ENCODE measurements at places on chromosomes 6 and 20.

GRCh38 chr20:63567386-63568169 lies 6.5 kb downstream of the HELZ2 start:
- H3K27me3 ChIP-seq = no peaks in the 10 kb centered on the region
- H3K4me1 ChIP-seq = no peaks in the 10 kb centered on the region
- H3K27ac ChIP-seq = no peak overlapping the region

- no peak overlapping the region for H3K4me3 ChIP-seq
- no peaks in the 10 kb centered on the region for H3K4me1 ChIP-seq
- H3K36me3 ChIP-seq = no peaks in the 10 kb centered on the region
- DNase-seq = no peak
Observed at GRCh38 chr20:15252304-15252703, 914.9 kb upstream of the FLRT3 start.

DNA sequence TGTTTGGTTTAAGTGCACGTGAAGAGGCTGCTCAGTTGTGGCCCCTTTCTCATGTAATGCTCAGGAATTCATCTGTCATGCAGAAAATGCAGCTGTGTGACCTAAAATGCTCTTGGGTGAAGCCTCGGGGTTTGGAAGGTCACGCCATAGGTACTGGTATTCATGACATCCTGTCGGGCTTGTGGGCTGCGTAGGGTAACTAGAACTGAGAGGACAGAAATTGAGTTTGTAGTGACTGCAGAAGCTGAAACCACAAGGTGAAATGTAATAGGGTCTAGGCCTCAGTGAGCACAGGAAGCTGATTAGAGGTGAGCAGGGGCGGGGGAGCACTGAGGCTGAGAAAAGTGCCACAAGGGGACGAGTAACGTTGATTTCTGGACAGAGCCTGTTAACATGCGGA lies 128.8 kb downstream of the SOBP start:
- no peak for DNase-seq
- no peak overlapping the region for H3K4me3 ChIP-seq
- no peak overlapping the region for H3K27ac ChIP-seq
- H3K36me3 ChIP-seq = no peaks in the 10 kb centered on the region

GRCh38 chr6:16654701-16655100 lies 106.6 kb downstream of the ATXN1 start:
- DNase-seq = no peak
- H3K27ac ChIP-seq = no peak overlapping the region
- H3K36me3 ChIP-seq = no peaks in the 10 kb centered on the region
- H3K4me1 ChIP-seq = no peaks in the 10 kb centered on the region

GRCh38 chr20:21397341-21398108 lies at the start of gene NKX2-4:
Gene NKX2-4, minus strand, starts transcription at chr20:21397526. Its CDS starts 127 bp downstream, at chr20:21397399.
- H3K4me3 ChIP-seq = peak within 1 kb of the TSS; percentile 19
- H3K4me1 ChIP-seq = no peaks in the 10 kb centered on the region
- no peak within 1 kb of the TSS for H3K27ac ChIP-seq
- no peak for DNase-seq
- peaks cover 86% of the 10 kb centered on the region for H3K27me3 ChIP-seq
- no peaks in the 10 kb centered on the region for H3K36me3 ChIP-seq

GRCh38 chr20:48201885-48202284 lies 416.6 kb upstream of the SULF2 start:
- DNase-seq = no peak
- no peak overlapping the region for H3K27ac ChIP-seq
- no peaks in the 10 kb centered on the region for H3K4me1 ChIP-seq
- no peaks in the 10 kb centered on the region for H3K36me3 ChIP-seq

DNA sequence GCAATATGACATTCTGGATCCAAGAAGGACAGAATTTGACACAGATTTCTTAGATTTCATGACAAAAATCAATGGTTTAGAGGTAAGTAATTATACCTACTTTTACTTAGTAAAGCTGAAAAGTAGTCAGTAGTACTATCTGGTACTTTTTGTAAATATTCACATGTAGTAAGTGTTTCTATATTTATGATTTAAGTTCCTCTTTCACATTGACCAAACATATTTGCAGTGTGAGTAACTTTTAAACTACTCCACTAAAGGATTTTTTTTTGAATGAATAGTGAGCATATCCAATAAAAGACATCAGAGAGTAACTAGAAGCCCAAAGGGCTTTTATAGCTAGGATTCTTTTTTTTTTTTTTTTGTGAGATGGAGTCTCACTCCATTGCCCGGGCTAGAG lies 60.8 kb downstream of the DNAH8 start:
- no peaks in the 10 kb centered on the region for H3K27me3 ChIP-seq
- H3K36me3 ChIP-seq = no peaks in the 10 kb centered on the region
- H3K4me3 ChIP-seq = no peak overlapping the region
- no peak for DNase-seq
- H3K27ac ChIP-seq = no peak overlapping the region

GRCh38 chr6:110554966-110555460 lies 78.6 kb upstream of the SLC22A16 start:
- H3K27ac ChIP-seq = peak overlapping the region; percentile 81
- H3K36me3 ChIP-seq = no peaks in the 10 kb centered on the region
- no peak for DNase-seq
- H3K27me3 ChIP-seq = no peaks in the 10 kb centered on the region
- H3K4me3 ChIP-seq = no peak overlapping the region
- H3K4me1 ChIP-seq = no peaks in the 10 kb centered on the region

- H3K27ac ChIP-seq = no peak overlapping the region
- no peaks in the 10 kb centered on the region for H3K4me1 ChIP-seq
- H3K4me3 ChIP-seq = no peak overlapping the region
- H3K36me3 ChIP-seq = no peaks in the 10 kb centered on the region
- DNase-seq = no peak
Observed at GRCh38 chr6:18110162-18110561, 12.3 kb downstream of the NHLRC1 start.

DNA sequence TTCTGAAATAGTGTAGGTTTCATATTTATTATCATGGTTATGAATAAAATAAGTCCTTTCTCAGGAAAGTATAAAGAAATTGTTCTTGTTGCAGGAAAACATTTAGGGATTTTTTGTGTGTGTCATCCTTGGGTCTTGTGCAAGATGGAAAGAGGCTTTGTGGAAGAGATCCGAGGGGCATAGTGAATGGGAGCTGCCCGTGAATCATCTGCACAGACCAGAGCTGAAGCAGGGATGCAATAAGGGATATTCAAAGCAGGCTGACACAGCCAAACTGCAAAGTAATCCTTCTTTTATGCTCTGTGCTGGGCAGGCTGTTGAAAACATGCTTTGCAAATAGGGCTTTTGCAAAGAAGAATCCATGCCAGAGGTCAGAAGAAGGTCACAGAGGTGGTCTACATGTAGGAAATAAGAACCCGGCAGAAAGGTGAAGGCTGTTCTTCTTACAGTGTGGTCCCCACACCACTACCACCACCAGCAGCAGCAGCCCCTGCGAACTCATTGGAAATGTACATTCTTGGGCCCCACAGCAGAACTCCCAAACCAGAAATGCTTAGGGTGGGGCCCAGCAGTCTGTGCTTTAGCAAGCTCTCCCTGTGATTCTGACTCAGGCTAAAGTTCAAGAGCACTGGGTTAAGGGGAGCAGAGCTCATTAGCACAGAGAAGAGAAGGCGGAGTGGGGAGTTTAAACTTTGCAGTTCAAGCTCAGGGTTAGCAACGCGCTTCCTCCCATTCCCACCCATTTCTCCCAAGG lies 237.6 kb downstream of the QKI start:
- no peaks in the 10 kb centered on the region for H3K36me3 ChIP-seq
- H3K27ac ChIP-seq = no peak overlapping the region
- DNase-seq = no peak
- H3K4me1 ChIP-seq = no peaks in the 10 kb centered on the region
- no peak overlapping the region for H3K4me3 ChIP-seq

DNA sequence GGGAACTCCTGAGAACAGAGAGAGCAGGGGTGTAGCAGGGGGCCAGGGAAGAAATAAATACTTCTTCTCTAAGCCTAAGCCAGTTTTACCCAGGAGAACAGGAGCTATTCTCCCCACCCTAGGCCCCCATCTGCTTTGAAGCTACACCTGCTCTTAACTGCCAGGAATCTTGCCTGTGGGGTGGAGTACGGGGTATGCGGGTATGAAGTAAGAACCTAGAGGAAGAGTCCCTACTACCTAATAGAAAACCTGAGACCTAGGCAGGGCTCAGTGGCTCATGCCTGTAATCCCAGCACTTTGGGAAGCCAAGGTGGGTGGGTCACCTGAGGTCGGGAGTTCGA lies 1.5 kb downstream of the SLC29A1 start:
- H3K4me3 ChIP-seq = peak overlapping the region; percentile 75
- no peaks in the 10 kb centered on the region for H3K27me3 ChIP-seq
- H3K4me1 ChIP-seq = peaks cover 14% of the 10 kb centered on the region
- no peaks in the 10 kb centered on the region for H3K36me3 ChIP-seq
- DNase-seq = no peak
- peak overlapping the region; percentile 98 for H3K27ac ChIP-seq

DNA sequence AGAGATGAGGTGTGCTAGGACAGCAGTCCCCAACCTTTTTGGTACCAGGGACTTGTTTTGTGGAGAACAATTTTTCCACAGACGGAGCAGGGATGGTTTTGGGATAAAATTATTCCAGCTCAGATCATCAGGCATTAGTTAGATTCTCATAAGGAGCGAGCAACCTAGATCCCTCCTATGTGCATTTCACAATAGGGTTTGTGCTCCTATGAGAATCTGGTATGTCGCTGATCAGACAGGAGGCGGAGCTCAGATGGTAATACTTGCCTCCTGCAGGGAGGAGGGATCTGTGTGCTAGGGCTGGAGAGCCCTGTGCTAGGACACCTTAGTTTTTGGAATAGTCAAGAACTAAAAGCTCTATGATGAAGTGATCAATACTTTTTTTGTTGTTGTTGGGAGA lies 2.5 kb downstream of the SMIM13 start:
- no peak overlapping the region for H3K27ac ChIP-seq
- H3K36me3 ChIP-seq = no peaks in the 10 kb centered on the region
- no peaks in the 10 kb centered on the region for H3K27me3 ChIP-seq
- H3K4me3 ChIP-seq = no peak overlapping the region
- DNase-seq = peak; percentile 26
- no peaks in the 10 kb centered on the region for H3K4me1 ChIP-seq
